ENCODE measurements at places on chromosomes 1 and 21. TPM values are rescaled to one million over a fixed set of nuclear protein-coding genes. Genes with fewer than 3 reads are reported as not detected.

The NLRP3 gene
- not detected for total RNA-seq

The LCE2B gene
- not detected for total RNA-seq

The ZBTB37 gene
- 7.6 TPM for total RNA-seq

The CLCA4 gene
- not detected for total RNA-seq

The ZBTB8B gene
- not detected for total RNA-seq

The VN1R5 gene
- not detected for total RNA-seq

Measured in smooth muscle cell of trachea (primary cell).